ENCODE measurements at places on chromosomes 2 and 18.

GRCh38 chr2:118061135-118061955, 26.9 kb upstream of the INSIG2 start:
- DNase-seq: no peak

GRCh38 chr2:145199827-145200706, 680.1 kb upstream of the ZEB2 start:
- DNase-seq: no peak

GRCh38 chr2:225994748-225995405, 595.4 kb downstream of the NYAP2 start:
- no peak for DNase-seq

- DNase-seq: no peak
Observed at GRCh38 chr2:117523267-117523666, 291.2 kb upstream of the DDX18 start.

- no peak for DNase-seq
Observed at GRCh38 chr2:226079671-226080181, 680.2 kb downstream of the NYAP2 start.

GRCh38 chr2:15591373-15591691, 336 bp upstream of the DDX1 start:
- no peak for DNase-seq

GRCh38 chr18:25300492-25300891, 51.5 kb downstream of the ZNF521 start:
- no peak for DNase-seq

GRCh38 chr18:36128530-36128870, 640 bp downstream of the SLC39A6 start:
- DNase-seq: no peak

DNA sequence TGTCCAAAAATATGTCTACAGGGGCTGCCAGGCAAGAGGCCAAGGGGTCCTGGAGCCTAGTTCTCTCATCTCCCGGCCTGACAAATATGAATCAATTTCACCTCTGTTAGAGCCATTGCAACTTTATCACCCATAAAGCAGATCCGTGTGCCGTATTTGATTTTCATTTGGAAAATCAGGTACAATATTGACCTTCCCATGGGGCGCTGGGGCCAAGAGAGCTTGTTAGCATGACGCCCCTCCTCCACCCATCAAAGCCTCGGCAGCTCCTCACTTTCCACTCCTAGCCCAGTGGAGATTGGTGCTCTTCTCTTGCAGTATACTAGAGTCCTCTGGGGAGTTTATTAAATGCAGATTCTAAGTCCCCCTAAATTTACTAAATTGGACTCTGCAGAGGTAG, 96.8 kb downstream of the CAPN13 start:
- no peak for DNase-seq

DNA sequence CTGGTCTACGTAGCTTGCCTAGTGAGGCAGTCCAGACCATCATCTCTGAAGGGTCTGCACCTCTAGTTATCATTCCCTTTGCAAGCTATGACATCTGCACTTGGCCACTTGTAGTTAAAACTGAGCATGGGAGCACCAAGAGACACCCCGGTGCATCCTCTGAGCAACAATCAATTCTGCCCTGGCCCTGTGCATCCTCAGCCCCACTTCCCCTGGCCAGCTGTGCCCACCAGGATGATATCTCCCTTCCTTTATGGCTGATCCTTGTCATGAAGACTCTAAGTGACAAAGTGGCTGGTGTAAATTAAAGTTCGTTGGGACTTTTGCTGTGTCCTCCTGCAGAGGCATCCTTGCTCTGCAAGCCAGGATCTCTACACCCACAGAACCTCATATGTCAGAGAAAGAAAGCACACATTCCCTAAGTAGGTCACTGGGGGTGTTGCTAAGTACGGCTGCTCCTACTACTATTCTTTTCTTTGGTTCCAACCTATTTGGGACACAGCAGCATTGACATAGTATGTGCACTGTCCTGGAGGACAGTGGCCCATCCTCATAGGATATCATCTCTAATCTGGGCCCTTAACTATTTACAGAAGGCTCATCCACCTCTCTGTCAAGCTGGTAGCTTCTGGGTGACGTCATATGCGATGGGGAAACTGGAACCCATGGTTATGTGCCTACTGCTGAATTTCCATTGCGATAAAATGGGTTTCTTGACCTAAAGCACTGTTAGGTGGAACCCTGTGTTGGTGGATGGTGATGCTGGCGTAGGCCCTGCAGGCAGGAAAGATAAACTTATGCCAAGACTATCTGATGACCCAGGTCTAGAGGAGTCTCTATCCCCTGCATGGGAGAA, 384.3 kb upstream of the ID2 start:
- DNase-seq: no peak

GRCh38 chr18:31683106-31683505, 1.3 kb downstream of the B4GALT6 start:
- no peak for DNase-seq

DNA sequence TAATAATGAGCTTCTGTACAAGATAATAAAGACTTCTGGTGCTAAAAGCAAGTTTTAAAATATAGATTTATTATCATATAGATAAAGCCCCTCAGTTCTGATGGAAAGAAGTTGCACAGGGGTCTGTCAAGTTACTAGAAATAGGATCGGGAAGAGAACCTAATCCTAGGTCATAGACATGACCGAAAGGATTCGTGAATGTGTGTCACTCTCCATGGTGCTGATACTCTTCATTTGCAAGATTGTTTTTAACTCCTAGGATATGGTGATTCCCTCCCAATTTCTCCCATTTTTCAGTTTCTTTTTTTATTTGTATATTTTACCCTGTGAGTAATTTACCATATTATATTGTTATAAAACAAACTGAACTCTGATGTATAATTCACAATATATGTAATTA, 58.9 kb upstream of the CTNNA2 start:
- no peak for DNase-seq

DNA sequence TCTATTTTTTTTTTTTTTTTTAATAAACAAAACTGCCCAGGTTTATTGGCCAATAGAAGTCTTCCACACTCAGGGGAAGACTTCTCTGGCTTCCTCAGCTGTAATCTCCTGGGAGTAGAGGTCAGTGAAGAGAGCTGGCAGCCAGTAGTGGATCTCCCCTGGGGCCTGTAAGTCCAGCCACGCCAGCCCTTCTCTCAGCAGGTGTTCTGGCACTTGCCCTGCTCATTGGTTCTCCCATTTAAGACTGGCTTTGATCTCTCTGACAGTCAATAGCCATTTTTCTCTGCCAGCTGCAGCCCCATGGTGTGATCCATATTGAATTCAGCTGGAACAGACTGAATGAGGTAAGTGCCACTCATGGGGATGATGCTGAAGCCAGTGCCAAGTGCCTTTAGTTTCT, 170.6 kb upstream of the SPHKAP start:
- no peak for DNase-seq

DNA sequence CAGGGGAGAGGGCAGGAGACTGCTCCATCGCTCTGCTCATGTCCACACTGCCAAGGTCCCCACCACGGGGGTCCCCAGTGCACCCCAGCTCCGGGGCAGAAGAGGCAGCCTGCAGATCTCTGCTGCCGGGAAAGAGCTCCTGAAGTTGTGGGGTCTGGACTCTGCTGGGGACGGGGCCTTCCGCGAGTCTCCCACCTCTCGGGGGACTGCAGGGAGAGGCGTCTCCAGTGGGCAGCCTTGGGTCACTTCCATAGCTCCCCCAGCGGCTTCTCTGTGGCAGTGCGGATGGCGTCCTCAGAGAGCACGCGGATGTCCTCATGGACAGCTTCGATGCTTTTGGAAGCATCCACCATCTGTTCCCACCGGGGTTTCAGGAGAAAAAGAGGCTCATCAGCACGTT, 10.7 kb downstream of the DTYMK start:
- no peak for DNase-seq

DNA sequence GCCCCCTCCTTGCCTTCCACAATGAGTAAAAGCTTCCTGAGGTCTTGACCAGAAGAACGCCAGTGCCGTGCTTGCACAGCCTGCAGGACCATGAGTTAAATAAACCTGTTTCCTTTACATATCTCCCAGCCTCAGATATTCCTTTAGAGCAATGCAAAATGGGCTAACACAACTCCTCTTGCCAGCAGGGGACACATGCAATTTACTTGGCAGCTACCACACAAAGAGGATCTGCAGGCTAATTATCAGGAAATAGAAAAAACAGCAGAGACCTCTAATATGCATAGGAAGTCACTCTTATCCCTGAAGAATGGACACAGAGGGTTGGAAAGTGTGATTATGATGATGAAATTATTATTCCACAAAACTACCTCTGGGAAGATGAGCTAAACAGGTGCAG, 114.0 kb downstream of the PIEZO2 start:
- no peak for DNase-seq

- no peak for DNase-seq
Observed at GRCh38 chr2:86706220-86706619, 13.9 kb upstream of the RMND5A start.

GRCh38 chr2:137262594-137262993, 497.2 kb downstream of the THSD7B start:
- DNase-seq: no peak

DNA sequence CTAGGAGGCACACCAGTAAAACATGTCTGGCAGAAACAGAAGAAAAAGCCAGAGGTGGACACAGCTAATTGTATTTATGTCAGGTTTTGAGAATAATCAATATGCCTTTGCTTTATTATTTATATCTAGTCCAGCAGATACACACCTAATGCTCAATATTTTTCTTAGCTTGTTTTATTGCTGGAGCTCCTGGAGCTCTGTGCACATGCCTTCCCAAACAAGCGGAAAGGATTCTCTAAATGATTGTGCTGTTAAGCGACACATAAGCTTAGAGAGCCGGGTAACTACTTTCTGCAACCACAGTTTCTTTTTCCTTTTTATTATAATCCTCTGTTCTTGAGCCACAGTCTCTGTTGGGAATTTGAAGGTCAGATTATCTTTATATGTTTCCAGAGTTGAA, 177.3 kb upstream of the ST6GAL2 start:
- no peak for DNase-seq

DNA sequence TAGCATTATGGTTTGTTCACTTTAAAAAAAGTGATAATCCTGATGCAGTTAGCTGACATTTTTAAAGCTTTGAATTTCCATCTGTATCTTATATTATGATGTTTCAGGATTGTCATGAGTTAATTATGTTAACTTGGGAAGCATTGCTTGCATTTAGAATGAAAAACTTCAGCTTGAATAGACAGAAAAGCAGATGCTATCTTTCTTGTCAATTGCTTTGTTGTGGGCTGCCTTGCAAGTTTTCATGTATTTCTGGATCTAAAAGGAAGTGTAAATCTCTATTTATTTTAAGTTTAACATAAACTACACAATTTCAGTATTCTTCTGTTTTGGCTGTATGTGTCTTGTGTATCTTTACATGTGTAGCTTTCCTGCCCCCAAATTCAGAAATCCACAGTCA, 479.5 kb downstream of the ARHGAP15 start:
- no peak for DNase-seq

- no peak for DNase-seq
Observed at GRCh38 chr2:26674771-26675170, 17.8 kb upstream of the KCNK3 start.

- no peak for DNase-seq
Observed at GRCh38 chr18:13051950-13052349, 60.8 kb downstream of the CEP192 start.

DNA sequence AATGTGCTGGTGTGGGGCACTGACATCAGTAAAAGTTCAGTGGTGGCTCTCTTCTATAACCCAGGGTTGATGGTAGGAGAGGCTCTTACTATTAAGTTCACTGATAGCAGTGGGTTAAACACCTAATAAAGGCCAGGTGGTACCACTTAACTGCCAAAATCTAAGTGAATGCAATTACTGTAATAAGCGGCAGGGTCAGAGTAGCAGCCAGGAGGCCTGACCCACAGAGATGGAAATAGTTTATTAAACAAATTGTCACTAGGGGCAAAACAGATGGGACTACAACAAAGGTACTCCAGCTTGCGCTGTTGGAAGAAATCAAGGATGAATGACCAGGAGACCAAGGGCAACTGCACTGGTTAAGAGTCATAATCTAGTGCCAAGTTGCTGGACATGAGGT, 26.6 kb downstream of the ZSWIM2 start:
- DNase-seq: no peak

GRCh38 chr2:207969249-207969648, 56.1 kb downstream of the PLEKHM3 start:
- no peak for DNase-seq

GRCh38 chr2:33275689-33276444, 200.6 kb upstream of the RASGRP3 start:
- DNase-seq: no peak

DNA sequence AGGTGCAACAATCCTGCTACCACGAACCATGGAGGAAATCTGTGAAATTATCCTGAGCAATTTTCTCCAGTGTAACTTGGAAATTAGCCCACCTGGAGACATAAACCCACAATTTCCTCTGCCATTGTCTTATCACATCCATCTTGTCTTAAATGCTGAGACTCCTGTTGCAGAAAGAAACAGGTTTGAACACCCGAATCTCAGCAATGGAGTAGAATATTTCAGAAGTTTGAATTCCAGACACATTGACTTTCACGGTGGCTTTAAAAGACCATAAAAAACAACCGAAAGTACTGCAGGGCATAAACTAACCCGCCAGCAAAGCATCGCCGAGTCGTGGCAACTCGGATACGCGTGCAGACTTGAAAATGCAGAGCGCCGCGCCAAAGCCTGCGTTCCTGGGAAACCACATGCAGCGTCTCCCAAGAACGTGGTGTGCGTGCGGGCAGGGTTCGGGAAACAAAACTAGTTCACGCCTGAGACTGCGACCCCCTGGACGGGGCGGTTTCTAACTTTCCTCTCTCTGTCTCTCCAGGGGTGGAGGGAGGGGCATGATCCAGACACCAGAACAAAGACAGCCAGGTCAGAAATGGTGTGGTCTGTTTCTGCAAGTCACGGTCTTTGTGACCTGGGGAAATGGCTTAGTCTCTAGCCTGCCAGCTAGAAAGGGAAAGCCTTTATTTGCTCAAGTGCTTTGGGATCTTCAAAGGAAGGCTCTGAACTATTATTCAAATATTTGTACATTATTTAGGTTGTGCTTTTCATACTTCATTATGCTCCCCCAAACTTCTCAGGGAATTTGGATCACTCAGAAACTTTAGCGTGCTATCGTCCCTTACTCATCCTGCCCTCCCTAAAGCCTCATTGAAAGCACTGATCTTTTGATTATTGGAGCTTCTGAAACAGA, 26.9 kb upstream of the KCTD1 start:
- no peak for DNase-seq

- no peak for DNase-seq
Observed at GRCh38 chr2:178193823-178194599, at the start of gene OSBPL6. OSBPL6 (plus strand) TSS chr2:178194512; CDS start chr2:178306185, 111,673 bp downstream.

GRCh38 chr2:219621935-219622334, 5.5 kb upstream of the SLC4A3 start:
- no peak for DNase-seq

- DNase-seq: no peak
Observed at GRCh38 chr2:147467441-147467840, 377.4 kb upstream of the ACVR2A start.

- no peak for DNase-seq
Observed at GRCh38 chr2:72579591-72580180, 246.1 kb downstream of the EXOC6B start.

- DNase-seq: no peak
Observed at GRCh38 chr2:202038471-202039277, 5.0 kb downstream of the FZD7 start.

Data from NK-92 treated with Interleukin-12 subunit alpha and Interleukin-12 subunit beta, amount 100 ng/mL, for 24 hours (cell line).